Kidney epithelial cell (primary cell): ENCODE measurements at places on chromosomes 13 and 19. TPM values are rescaled to one million over a fixed set of nuclear protein-coding genes. Genes with fewer than 3 reads are reported as not detected.
A peak's percentile ranks its signal among the peaks of the same experiment; 100 is the strongest.

NLRP5 gene
- not detected in 2 replicates for total RNA-seq

DNA sequence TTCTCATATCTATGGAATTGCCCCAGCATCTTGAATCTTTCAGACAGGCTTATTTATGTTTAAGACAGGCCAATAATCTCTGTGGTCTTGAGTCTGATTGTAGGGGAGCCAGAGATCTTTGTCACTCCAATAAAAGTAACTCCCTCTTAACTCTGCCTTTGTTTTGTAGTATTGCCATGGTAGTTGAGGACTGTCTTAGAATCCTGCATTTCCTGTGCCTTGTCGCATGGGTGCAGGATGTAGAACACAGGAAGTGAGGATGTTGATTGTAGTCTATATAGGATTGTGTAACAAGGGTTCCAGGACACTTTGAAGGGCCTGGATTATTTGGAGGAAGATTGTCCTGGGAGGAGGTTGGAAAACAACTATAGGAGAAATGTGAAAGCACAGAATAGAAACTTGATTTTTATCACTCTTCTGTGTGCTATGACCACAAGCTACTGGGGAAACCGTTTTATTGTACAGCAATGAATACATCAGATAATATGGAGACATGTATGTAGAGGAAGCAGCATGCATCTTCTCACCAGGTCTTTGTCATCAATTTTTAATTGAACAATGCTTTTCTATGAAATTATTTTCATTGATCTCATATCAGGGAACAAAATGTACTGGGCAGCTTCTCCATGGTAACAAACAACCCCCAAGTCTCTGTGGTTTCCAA lies 411.7 kb downstream of the FGF9 start:
- no peak for DNase-seq

DNA sequence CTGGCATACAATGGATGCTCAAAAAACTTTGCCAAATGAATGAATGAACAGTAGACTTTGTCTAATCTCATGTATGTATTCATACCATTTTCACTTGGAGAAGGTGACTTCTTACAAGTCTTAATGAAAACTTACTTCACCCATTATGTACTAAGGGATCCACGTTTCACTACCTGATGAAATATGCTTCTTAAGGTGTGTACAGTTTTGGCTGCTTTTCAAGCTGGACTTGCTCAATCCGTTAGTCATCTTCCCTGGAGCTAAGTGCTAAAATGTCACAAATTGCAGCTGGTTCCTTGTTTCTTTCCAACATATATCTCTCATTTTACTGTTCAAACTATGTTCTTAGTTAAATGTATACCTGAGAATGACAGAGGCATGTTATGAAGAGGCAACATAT lies 4.2 kb upstream of the CCNA1 start:
- peak; percentile 37 for DNase-seq

- no peak for DNase-seq
Observed at GRCh38 chr13:44801990-44802389, 187.3 kb downstream of the NUFIP1 start.

DNA sequence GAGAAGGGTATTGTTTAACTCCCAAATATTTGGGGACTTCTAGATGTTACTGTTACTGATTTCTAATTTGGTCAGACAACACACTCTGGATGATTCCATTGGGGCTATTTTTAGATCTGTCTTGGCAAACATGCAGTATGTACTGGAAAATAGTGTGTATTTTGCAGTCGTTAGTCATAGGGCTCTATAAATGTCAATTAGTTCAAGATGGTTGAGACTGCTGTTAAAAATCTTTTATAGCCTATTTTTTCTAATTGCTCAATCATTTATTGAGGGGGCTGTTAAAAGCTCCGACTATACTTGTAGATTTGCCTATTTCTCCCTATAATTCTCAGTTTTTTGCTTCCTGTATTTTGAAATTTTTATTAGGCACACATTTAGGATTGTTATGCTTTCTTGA lies 31.4 kb downstream of the PPP5C start:
- no peak for DNase-seq

GRCh38 chr19:19259741-19260140 lies 13.4 kb downstream of the TM6SF2 start:
- no peak for DNase-seq

DNA sequence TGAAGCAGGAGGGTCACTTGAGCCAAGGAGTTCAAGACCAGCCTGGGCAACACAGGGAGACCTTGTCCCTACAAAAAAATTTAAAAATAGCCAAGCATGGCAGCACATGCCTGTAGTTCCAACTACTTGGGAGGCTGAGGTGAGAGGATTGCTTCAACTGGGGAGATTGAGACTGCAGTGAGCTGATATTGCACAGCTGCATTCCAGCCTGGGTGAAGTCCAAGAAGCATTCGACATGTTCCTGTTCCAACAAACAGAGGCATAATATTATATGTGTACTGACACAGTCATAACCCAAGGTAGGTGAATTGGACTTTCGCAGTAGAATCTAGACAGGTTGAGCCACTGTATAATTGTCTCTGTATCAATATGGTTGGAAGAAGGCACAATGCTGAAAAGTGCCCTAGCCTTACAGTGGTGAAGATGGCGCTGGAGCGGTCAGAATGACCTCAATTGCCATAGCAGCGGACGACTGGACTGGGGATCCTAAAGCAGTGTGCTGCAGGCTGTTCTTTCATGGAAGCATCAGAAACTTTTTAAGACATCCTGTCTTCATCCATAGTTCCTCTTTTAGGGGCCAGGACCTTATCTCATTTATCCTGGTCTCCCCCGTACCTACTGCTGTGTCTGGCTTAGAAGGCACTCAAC lies 112.0 kb upstream of the CLDN10 start:
- no peak for DNase-seq

DNA sequence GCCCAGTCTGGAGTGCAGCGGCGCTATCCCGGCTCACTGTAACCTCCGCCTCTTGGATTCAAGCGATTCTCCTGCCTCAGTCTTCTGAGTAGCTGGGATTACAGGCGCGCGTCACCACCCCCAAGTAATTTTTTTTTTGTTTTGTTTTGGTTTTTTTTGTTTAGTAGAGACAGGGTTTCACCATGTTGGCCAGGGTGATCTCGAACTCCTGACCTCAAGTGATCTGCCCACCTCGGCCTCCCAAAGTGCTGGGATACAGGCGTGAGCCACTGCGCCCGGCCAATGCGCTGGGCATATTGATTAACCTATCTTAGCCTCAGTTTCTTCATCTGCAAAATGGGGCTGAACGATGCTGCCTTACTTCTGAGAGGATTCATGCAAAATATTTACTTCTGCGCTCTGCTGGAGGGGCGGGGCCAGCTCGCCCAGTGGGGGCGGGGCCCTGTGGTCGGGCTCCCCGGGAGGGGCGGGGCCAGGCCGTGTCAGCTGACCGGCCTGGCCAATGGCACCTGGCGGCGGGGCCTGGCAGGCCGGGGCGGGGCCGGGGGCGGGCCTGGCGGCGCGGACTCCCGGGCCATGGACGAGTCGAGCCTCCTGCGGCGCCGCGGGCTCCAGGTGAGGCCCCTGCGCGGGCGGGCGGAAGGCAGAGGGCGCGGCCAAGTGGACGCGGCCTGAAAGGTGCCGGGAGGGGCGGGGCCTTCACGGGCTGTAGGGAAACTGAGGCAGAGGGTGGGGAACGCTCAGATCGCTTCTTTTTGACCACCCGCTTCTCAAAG lies at the start of gene MAST3:
MAST3 (plus strand) TSS at position 562 of the 776 bp plus-strand sequence; CDS start at position 577, 15 bp downstream.
- peak; percentile 18 for DNase-seq

GRCh38 chr19:17441241-17442021 lies 7.0 kb downstream of the TMEM221 start:
- DNase-seq, result peak; percentile 41
